ENCODE measurements at places on chromosomes 1 and 21.

DNA sequence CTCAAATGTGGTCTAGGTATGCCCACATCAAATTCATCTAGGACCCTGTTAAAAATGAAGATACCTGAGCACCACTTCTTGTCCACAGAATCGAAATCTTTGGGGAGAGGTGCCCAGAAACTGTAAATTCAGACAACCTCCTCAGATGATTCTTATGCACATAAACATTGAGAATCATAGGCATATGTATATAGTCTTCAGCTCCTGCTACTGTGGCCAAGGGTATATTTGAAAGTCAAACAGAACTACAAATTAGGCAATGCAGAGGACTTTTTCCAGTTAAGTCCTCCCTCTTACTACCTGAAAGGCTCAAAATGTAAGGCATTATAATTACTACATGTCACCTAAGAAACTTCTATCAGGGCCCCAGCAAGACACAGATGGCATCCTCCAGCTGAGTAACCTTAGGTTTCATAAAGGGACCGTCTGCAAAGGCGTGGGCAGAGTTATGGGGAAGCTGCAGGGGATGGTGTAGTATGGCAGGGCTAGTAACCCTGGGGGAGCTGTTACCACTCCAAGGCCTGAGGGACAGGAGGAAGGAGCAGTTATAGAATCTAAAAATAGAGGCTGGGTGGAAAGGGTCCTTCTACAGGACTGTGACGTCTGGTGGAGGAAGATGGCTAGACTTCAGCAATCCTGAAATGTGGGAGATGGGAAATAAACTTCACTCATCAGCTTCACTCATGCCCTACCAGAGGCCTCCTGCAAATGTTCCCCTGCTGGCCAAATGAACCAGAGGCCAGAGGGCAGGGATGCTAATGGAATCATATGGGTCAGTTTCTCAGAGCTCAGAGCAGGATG lies 46.3 kb downstream of the DAB1 start:
- no peak for DNase-seq

DNA sequence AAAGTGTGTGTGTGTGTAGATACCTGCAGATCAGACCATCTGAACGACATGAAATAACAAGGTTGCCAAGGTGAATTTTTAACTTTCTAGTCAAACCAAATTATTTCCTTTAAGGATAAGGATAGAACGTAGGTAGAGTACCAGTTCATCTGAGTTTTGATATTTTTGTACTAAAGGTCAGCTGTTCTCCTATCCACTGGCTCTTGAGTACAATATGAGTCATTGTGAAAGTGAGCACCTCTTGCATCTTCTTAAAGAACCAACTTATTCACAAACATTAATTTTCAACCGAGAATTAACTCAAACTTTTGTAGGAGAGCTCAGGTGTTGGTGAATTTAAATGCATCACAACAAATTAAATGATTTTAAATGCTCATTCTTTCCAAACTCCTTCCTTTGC lies 71.5 kb downstream of the IFI44 start:
- DNase-seq, result no peak

- no peak for DNase-seq
These were observed 31.6 kb upstream of the KIF1B start for GRCh38 chr1:10178597-10179405.

GRCh38 chr1:91919962-91920361 lies 29.2 kb upstream of the BRDT start:
- no peak for DNase-seq

DNA sequence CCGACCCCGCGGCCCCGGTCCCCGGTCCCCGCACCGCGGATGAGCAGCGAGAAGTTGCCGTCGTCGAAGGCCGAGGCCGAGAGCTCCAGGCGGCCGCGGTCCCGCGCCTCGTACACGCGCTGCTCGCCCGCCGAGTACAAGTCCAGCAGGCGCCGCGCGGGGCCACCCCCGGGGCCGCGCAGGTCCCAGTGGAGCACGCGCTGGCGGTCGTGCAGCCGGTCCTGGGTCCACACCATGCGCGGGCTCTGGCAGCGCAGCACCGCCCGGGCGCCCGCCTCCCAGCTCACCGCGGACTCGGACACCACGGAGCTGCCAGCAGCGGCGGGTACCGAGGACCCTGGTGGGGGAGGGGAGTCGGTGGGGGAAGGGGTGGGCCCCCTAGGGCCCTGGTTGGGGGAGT lies 2.9 kb downstream of the MXRA8 start:
- DNase-seq, result no peak

GRCh38 chr1:43979528-43980254 lies 681 bp downstream of the B4GALT2 start:
- no peak for DNase-seq

DNA sequence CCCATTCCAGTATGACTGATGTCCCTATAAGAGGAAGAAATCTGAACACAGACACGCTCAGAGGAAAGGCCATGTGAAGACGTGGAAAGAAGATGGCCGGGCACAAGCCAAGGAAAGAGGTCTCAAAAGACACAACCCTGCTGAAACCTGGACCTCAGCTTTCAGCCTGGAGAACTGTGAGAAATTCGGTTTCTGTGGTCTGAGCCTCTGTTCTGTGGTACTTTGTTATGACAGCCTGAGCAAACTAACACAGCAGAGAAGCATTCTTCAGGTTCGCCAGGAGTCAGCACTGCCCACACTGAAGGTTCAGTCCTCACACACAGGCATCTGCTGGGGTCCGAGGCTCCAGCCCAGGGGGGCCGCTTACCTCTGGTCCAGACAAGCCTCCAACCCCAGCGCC lies 37.7 kb downstream of the SEC16B start:
- no peak for DNase-seq

- peak; percentile 88 for DNase-seq
These were observed 5.8 kb downstream of the INKA2 start for GRCh38 chr1:111733183-111733991.

DNA sequence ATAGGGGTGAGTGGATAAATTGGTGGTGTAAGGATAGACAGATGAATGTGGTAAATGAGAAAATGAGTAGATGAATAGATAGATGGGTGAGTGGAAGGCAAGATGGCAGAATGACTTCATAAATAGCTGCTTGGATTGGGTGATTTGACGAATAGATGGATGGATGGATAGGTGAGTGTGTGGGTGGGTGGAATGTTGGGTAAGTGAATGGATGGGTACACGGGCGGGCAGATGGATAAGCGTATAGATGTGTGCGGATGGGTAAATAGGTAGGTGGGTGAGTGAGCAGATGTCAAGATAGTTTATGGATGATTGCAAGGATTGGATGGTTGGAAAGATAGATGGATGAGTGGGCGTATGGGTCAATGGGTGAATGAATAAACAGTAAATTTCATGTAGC lies 59.3 kb downstream of the EPHB2 start:
- no peak for DNase-seq

DNA sequence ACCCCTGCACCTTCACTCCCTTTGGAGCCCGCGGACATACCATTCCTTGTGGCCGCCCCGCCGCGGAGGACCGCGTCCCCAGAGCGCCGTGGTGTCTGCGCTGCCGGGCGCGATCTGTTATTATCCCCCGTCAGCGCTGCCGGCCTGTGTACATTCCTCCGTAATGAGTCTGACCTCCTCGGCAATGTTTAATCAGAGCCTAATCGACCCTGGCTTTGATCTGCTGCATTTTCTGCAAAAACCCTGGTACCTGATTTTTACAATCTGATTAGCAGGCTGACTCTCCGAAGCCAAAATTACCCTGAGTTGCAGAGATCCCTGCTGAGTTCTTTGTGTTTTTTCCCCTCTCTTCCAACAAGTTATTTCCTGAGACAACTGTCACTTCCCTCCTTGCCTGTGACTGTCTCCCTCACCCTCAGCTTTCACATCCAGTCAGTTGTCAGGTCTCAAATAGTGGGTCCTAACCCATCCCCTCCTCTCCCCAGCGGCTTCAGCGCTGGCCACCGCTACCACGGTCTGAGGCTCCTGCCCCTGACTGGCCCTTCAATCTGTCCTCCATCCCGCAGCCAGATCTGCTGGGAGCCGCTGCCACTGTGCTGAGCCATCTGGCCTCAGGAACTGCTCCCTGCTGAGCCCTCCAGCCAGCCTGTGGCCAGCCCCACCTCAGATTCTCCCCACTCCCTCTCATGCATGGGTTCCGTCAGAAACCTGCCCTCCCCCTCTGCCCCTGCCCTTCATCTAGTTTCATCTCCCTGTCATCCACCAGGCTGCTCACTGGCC lies 53.5 kb downstream of the GLIS1 start:
- DNase-seq, result no peak

- peak; percentile 76 for DNase-seq
These were observed at the start of gene LRRC47 for GRCh38 chr1:3796215-3797061. Gene LRRC47, minus strand, starts transcription at chr1:3796498. Its CDS starts 22 bp downstream, at chr1:3796476.

DNA sequence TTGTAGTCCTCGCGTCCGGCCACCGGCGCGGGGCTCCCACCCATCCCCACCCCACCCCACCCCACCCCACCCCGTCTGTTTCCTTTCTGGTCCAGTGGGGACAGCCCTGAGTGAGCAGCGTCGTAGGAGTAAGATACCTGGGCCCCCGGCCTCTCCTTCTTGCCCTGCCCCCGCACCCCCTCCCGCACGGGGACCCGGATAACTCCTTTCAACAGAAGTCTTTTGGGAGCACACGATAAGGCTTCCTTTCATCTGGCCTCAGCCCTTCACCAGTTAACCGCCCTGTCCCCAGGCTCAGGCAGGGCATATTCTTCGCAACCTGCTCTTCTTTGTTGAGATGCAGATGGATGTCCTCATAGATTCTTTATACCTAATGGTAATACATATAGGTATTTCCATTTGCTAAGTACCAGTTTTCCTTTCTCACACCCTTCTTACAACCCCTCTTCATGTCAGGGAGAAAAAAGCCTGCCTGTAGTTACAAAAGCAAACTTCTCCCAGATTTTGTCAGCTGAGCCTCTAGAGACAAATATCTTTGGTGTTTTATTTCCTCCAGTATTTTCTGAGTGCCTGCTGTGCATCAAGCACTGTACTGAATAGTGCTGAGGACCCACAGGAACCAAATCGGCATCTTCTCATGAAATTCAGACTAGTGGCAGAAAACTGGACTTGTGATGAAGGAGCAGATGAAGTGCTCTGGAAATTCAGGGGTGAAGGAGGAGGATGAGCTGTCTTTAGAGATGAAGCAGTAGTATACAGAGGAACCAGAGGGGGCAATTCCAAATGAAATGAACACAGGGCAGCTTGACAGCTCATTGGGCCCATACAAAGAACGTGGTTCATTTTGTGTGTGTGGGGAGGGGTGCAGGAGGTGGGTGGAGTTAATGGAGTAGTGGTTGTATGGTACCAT lies 33.6 kb downstream of the SLC2A1 start:
- no peak for DNase-seq

DNA sequence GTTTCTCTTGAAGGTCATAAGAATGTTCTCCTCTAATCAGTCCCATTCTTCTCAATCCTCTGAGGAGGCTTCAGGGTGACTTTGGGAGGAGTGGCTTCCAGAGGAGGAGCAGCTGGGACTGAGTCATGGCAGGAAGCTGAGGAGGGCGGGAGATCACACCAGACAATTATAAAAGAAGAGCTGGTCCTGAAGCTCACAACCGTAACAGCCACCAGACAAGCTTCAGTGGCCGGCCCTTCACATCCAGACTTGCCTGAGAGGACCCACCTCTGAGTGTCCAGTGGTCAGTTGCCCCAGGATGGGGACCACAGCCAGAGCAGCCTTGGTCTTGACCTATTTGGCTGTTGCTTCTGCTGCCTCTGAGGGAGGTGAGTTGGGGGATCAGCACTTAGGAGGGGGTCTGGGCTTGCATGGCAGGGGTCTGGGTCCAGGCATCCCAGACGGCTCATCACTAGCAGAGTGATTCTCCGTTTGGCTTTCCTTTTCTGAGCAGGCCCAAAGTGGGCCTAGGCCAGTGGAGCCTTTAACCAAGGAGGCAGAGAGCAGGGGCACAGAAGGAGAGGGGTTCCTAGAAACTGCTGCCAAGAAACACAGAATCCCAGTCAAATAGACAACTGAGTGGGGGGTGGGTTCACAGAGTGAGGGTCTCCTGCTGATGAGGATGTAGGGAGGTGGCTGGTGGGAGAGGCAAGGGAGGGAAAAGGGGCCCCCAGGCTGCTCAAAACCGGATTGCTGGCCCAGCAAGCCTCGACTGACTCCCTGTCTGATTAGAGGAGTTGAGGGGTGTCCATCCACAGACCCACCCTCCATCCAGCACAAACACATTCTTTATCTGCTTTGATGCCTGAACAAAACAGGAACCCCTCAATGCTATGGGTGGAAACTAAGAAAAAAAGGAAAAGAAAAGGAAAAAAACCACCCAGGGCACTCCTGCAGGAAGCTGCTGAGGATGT lies at the start of gene ECM1:
TSS of gene ECM1 (plus strand) at position 198 of the 953 bp plus-strand sequence. CDS start at position 299, 101 bp downstream.
- no peak for DNase-seq

DNA sequence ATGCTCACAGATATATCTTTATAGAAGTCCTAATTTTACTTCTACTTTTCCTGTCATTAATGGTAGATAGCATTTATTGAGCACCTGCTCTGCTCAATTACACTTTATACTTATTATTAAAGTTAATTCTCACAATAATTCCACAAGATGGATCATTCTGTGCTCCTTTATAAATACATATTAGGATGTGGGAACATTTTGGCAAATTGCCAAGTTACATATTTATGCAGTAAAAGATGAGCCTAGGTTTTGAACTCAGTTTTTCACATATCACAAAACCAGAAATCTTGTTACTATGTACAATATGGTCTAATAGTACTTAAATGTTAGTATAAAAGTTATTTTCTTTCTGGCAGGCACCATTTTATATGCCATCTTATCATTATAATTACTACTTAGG lies 895.0 kb upstream of the B3GALT2 start:
- DNase-seq, result no peak

- no peak for DNase-seq
These were observed 171.1 kb downstream of the PIGK start for GRCh38 chr1:77047978-77048614.
